ENCODE measurements at places on chromosomes 3 and 15. TPM values are rescaled to one million over a fixed set of nuclear protein-coding genes. Genes with fewer than 3 reads are reported as not detected.
A peak's percentile ranks its signal among the peaks of the same experiment; 100 is the strongest.

DNA sequence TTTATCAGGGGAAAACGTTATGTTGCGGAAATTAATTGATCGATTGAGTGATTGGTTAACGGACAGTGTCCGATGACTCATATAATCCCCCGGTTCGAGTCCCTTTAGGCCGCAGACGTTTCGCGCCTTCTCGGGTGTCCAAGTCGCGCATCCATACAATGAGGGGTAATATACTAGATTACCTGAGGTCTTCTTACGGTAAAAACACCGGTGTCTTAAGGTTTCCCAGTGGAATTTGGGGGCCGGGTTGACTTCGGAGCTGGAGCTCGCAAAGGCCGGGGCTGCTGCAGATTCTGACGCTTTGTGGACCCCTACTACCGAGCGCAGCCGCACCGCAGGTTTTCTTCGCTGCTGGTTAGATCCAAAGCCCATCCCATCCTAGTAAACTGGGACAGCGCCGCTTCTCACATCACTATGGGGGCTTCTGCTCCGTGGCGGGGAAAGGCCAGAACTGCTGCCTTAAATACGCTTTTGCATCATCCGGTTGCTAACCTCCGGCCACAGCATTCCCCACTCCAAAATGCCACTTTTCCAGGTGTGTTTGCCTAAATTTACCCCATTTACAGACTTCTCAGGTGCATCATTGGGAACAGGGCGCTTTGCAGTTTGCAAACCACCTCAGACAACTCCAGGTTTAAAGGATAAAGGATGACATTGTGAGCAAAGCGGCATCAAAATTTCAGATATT lies 858 bp upstream of the SACM1L start:
- no peak for DNase-seq

DNA sequence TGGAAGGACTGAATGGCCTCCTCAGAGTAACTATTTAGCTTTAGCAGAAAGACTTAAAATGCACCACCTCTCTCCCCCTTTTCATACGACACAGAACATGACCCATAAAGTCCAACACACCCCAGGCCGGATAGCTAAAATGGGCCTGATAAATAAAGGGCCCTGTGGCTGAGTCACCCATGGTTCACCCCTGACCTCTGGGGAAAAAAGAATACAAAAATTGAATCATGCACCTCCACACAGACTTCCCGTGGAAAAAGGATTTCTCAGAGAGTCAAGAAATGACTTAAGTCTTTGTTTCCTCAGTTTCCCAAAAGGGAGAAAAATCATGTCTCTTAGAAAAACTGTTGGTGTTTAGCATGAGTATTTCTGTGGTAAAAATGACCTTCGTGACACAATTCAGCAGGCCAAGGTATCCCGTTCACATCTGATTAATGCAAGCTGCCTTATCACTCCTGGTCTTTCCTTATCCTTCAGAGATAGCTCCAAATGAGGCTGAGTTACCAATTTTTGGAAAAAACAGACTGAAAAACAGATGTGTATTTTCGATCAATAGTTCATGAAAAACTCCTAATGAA lies 34.0 kb upstream of the ARHGEF3 start:
- peak; percentile 57 for DNase-seq

DNA sequence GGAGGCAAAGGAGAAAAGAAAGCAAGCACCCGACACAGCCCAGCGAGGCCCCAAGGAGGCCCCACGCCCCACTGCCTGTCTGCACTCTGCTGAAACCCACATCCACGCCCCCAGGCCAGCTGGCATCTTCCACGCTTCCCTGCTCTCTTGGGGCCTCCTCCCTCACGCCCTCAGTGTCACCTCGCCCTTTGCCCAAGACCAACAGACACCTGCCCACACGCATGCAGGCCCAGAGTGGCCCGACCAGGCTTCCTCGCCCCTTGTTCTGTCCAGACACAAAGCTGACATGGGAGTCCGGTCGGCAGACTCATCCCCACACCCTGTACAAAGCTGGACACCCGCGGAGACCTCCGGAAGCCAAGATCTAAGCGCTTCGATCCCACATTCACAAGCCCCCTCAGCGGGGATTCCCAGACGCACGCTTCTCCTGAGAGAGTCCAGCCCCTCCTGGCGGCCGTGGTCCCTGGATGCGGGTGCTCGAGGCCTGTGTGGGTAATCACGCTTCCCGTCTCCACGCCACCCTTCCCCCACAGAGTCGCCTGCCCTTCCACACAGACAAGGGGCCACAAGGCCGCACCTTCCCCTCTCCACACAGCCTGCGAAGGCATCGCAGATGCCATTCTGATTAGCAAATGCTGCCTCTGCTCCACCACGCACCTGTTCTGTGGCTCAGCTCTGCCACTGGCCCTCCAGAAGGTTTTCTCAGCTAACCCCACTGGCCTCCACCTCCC lies 176.6 kb downstream of the XXYLT1 start:
- DNase-seq: peak; percentile 19

DNA sequence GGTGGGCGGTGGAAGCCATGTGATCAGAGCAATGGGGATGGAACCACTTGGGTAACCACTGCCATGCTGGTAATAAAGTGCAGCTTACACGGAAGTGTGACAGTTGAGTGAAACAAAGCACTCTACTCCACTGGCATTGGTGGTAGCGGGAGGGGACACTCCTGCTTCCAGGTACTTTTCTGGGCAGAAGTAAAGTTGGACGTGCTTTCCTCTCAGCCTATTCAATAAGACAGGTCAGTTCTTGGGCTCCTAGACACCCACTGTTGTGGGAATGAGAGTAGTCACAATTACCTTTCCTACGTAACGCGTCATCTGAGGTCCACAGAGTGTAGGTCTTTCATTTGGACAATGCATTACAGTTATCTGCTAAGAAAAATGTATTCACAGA lies 51.7 kb upstream of the CHD2 start:
- no peak for DNase-seq

GRCh38 chr3:111652492-111653180 lies 57.5 kb upstream of the ZBED2 start:
- DNase-seq: no peak

- DNase-seq: no peak
Observed at GRCh38 chr3:162147996-162148395, 651.4 kb downstream of the OTOL1 start.

GRCh38 chr3:135087782-135088181 lies 292.7 kb downstream of the EPHB1 start:
- DNase-seq: no peak

DNA sequence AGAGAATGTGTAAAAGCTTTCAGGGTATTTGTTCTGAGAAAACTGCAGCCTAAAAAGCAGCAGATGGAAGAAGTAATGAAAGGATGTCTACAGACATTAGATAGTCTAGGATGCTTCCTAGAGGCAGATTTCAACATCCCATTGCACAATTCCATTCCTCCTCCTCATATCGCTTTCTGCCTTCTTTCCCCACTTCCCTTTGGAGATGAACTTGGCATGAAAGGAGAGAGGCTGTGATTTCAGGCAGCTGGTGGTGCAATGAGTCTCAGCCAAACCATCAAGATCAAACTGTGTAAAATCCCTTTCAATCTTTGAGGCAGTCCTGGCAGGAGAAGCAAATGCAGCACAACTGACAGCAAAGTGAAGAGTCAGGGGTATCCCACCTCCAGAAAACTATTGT lies 438.7 kb upstream of the KCNMB2 start:
- peak; percentile 76 for DNase-seq

The EFHB gene
- 8.7 TPM for total RNA-seq

The ADGRG7 gene
- 0.35 TPM for total RNA-seq

The CCDC54 gene
- 0.10 TPM for total RNA-seq
